Stimulated activated CD4-positive, alpha-beta T cell treated with anti-CD3 and anti-CD28 coated beads, Interleukin-12 subunit alpha, Interleukin-12 subunit beta, amount 100 ng/mL, for 4 hours (primary cell): ENCODE measurements at places on chromosomes 5 and 9.

DNA sequence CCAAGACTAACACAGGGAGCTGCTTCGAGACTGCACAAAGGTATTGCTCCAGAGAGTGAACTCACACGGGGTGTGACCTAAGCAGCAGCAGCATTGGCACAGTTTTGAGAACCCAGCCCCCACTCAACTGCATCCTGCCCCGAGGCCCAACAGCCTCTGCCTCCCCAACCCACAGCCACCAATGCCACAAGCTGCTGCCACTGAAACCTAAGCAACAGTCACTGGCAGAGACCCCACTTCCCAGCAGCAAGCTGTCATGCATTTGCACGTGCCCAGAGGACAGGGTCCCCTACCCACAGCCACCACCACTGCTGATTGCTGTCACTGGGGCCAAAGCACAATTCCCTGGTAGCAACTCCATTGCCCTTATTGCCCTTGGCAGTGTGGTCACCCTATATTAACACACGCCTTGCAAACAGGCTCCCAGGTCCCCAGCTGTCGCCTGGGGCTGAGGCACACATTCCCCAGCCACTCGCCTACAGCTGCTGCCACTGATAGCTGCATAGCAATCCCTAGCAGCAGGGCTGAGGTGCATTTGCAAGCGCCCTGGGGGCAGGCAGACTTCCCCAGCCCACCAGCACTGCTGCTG is 141.0 kb downstream of the AGTPBP1 start:
- no peak for DNase-seq

- no peak for DNase-seq
These were observed 80.9 kb downstream of the HMCN2 start for GRCh38 chr9:130346431-130346830.

DNA sequence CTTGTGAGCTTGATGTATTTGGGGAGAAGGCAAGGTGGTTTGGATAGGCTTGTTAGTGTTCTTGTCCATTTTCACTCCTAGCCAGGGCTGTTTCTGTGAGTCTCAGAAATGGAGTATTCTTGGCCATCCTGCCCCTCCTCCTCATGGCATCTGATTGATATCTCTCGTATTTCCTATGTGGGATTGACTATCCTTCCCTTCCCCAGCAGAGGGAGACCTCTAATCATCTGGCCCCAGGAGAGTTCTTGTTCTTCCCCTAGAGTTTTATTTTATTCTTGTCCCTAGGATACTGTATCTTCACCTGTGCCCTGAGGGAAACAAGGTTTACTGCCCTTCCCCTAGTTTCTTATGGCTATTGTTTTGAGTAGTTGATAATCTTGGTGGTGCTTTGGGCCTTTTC is 114.4 kb downstream of the VPS13A start:
- no peak for DNase-seq

DNA sequence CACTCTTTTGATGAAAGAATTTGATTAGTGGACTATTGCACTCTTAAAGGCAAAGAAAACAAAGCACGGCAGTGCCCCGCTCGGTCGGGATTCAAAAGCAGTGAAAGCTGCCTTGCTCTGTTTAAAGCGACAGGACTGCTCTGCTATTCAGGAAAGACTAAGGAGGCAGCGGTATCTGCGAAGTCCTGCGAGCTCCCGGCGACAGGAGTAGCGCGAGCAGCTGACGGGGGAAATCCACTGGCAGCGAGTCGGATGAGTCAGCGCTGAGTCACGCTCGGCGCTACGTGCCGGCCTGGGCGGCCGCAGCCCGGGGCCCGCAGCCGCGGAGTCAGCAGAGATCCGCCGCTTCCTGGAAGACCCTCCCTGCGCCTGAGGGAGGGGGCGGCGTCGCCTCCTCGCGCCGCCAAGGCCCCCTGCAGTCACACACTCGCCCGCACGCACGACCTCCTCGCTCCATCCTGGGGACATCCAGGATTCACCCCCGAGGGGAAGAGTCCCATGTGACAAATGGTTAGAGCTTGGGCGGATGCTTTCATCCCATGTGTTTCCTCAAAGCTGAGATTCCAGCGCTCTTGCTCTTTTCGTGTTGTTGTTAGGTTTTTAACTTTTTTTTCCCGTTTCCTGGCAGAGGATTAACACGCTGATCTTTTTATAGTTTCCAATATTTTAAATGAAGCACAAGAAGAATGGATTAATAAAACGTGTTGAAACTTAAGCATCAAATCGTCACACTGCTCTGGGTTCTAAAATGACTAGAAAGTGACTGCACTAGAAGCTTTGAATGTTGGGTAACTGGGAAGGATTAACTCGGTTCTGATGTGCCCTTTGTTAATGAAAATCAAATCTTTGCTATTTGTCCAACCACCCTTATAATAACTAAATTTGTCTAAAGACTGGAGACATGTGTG is 102.5 kb downstream of the ARRDC3 start:
- DNase-seq: peak; percentile 93

GRCh38 chr5:96993760-96994159 is 57.9 kb downstream of the LNPEP start:
- no peak for DNase-seq

- DNase-seq: no peak
These were observed 78.0 kb downstream of the YIPF5 start for GRCh38 chr5:144092508-144092907.

DNA sequence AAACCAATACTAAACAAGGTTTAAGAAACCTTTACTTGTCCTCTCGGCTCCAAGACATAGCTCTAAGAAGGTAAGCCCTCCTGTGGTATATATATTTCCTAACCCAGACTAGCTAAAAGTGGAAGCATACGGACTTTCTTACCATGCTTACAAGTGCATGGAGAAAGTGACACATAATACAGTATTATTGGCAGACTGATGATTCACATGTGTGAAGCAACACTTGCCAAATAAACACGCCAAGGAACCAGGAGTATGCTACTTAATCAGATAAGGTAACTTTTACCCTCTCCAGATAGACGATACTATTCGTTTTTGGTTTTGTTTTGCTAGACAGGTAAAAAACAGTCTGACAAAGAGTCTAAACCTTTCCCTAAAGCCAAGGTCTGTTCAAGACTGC is 264.1 kb downstream of the MLLT3 start:
- DNase-seq: no peak

- no peak for DNase-seq
These were observed 4.1 kb downstream of the FBXW11 start for GRCh38 chr5:172002310-172002709.

DNA sequence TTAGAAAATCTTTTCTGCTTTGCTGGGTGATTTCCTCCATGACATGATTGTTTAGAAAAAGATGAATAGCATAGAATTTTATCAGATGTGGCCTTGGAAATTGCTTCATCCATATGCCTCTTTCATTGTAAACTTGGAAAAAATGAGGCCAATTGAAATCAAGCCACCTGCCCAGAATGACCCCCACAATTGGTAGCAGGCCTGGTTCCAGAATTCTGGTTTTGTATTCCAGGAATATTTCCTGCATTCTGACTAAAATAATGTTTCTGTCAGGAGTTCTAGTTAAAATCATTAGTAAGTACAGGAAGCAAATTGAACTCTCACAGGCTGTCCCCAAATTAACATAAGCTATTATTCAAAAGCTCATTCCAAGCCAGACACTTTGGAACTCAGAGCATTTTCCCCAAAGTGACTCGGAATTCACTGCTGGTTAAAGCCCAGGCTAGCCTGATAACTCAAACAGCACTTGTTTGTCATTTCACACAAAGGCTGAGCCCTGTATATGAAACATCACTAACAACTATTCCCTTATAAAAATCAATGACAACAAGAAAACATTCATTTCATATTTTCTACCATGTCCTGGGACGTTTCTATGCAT is 75.1 kb upstream of the ADCY2 start:
- no peak for DNase-seq

- no peak for DNase-seq
These were observed 8.8 kb downstream of the RXRA start for GRCh38 chr9:134335061-134335460.

GRCh38 chr5:150402901-150403342 is 9.8 kb downstream of the CD74 start:
- no peak for DNase-seq

DNA sequence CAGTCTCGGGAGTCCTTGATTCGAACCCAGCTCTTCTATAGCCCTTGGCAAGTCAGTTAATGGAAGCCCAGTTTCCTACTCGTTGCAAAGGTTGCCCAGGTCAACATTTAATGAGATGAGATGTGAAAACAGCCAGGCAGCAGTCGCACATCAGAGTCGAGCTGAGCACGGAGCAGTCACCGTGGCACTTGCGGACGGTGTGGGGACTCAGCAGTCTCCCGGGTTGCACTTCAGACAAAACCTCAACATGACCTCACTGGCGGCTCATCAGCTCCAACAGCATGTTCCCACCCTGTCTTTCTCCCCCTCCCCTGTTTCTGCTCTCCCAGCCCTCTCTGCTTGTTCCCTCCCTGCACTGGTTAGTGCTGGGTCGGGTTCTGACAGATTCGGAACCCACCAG is 35.8 kb downstream of the UBE2QL1 start:
- DNase-seq: no peak

DNA sequence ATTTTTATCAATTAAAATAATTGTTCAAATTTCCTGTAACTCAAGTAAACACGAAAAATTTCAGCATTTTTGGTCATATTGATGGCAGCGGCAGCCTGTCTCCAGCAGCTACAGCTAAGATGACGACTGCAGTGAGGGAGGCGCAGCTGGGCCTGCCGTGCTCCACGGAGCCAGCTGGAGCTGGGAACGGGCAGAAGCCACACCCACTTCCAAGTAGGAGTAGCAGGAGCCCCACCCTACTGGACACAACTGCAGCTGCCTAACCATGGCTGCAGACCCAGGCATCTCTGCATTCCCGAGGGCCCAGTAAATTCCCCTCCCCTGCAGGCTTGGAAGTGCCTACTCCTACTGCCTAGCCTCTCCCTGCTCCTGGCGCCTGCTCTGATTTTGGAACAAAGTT is 2031.7 kb downstream of the EFNA5 start:
- DNase-seq: no peak

DNA sequence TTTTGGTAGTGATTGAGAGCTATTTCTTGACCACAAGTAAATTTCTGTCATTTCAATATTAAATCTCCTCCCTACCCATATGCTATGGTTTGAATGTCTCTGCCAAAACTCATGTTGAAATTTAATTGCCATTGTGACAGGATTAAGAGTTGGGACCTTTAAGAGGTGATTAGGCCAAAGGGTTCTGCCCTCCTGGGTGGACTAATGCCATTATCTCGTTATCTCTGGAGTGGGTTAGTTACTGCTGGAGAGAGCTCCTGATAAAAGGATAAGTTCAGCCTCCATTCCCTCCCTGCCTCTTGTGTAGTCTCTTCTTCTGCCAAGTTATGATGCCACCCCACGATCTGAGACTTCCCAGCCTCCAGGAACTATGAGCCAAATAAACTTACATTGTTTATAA is 3.6 kb upstream of the DRD1 start:
- no peak for DNase-seq

DNA sequence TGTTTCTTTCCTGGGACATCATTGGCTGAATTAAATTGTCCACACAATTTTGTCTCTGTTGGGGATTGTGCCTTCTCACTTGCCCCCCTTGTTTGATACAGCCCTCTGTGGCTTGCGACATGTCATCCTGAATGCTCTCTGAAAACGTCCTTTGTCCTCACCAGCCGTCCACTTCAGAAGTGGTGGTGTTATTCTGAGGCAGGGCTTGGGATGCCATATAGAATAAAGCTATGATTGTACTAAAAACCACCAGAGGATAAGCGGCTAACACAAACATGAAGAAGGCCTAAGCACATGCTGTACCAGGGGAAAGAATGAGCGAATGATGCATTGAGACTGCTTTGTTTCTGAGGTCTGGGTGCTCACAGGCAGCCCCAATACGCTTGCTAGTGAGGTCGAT is 3.5 kb upstream of the SNX30 start:
- DNase-seq: no peak

- DNase-seq: no peak
These were observed 215.7 kb upstream of the ELL2 start for GRCh38 chr5:96177303-96177869.

DNA sequence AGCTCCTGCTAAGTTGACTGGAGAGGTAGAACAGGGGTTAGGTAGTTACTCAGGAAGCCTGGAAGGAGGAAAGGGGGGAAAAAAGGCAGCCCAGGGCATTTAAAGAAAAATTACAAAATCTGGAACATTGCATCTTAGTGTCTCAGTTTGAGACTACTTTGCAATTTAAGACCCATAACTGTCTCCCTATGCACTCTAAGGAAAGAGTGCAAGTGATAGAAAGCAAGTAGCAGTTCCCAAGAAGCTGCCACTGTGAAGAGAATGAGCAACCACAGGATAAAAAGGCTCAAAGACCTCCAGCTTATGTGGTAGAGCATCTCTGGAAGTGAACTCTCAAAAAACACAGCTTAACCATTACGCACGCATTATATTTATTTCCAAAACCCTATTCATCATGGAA is 141.8 kb downstream of the SLCO4C1 start:
- DNase-seq: no peak

- DNase-seq: no peak
These were observed 2.0 kb downstream of the EIF4EBP3 start for GRCh38 chr5:140549237-140550144.
